Kasumi-1 (cell line): ENCODE measurements at places on chromosomes 12 and 14.

DNA sequence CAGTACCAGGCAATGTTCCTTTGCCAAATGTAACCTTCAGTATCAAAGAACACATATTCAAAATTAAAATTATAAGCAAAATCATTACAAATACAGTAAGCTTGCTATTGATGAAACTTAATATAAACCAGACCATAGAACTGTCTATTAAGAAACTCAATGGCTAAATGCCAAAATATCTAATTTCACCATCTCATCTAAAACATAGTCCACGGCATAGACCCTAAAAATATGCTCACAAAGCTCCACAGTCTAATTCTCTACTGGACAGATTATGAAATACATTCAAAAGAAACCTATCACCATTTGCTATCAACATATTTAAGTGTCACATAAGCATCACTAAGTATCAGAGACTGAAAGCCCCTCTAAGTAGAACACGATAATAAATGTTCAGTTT is 25.2 kb downstream of the DUSP16 start:
- no peak for DNase-seq

GRCh38 chr12:3303410-3304136 is 187.4 kb upstream of the PRMT8 start:
- no peak for DNase-seq

- DNase-seq: no peak
Observed at GRCh38 chr12:53300187-53300586, 692 bp downstream of the MYG1 start.

DNA sequence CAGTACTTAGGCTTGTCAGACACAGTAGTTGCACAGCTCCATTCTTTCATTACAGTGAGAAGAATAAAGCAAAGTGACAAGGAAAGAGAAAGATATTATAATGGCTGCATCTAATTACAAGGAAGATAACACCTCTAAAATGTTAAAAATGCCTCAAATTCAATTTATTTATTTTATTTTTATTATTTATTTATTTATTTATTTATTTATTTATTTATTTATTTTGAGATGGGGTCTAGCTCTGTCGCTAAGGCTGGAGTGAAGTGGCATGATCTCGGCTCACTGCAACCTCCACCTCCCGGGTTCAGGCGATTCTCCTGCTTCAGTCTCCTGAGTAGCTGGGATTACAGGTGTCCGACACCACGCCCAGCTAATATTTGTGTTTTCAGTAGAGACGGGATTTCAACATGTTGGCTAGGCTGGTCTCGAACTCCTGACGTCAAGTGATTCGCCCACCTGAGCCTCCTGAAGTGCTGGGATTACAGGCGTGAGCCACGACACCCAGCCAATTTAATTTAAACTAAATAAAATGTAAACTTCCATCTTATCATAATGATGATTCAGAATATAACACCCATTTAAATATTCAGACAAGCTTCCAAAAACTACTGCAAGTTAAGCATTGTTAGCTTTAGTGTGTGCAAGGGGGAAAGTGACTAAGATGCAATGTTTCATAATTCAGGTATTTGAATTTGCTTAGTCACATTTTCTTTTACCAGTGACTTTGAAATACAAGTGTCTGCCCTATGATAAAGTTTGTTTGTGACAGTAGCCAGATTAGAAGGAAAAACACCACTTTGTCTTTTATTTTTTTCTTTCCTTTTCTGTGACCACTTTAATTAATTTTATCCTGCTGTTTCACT is 2.4 kb upstream of the CFAP54 start:
- DNase-seq: no peak

GRCh38 chr12:120983759-120984158 is 5.4 kb downstream of the HNF1A start:
- DNase-seq: no peak

GRCh38 chr12:28017126-28017872 is 44.8 kb upstream of the PTHLH start:
- DNase-seq: no peak

DNA sequence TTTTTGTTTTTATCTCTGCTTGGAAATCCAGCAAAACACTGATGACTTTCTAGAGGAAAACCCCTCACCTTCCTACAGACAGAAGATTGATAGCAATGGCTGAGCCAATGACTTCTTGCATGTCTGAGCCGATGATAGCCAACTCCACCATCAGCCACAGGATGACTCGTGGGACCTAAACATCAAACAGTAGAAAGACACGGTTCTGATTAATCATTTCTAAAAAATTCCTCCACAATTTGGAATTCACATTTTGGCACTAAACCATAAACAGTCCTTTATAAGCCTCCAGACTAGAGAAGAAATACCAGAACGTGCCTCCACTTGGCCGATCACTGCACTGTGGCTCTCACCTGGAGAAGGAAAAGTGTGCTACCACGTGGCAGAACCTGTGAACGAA is 25.9 kb downstream of the SLC11A2 start:
- DNase-seq: no peak

- no peak for DNase-seq
Observed at GRCh38 chr12:107543416-107543815, 142.2 kb upstream of the PWP1 start.

DNA sequence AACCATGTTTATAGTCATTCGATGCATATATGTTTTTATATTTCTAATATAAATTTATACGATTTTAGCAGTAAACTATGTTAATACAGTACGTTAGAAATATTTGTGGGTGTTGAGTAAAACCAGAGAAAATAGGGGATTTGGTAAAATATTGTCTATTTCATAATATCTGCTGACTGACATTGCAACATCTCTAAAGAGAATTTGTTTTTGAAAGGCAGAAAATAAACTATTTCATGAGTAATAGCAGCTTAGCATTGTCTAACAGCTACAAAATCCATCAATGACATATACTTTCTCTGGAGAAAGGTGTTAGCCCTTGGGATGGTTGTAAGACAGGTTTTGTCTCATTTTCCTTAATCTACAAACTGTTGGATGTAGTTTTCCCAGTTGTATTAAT is 144.9 kb downstream of the PDE3A start:
- no peak for DNase-seq

GRCh38 chr12:60078026-60078425 is 482.2 kb downstream of the SLC16A7 start:
- no peak for DNase-seq

DNA sequence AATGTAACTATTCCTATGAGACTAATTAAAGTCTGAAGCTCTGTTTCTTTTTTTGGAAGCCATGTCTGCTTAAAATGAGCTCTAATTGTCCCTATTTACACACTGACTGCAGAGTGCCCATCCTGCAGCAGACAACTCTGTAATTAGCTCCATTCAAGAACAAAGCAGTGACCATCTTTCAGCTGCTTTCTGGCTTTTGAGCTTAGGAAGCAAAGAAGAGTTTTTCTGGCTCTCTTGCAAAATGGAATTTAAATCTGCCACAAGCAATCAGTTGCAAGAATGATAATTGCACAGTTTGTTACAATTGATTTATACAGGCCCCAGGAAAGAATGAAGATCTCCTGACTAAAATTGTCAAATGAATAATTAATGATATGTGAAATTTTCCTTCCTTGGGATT is 83.4 kb downstream of the GAS2L3 start:
- DNase-seq: no peak

DNA sequence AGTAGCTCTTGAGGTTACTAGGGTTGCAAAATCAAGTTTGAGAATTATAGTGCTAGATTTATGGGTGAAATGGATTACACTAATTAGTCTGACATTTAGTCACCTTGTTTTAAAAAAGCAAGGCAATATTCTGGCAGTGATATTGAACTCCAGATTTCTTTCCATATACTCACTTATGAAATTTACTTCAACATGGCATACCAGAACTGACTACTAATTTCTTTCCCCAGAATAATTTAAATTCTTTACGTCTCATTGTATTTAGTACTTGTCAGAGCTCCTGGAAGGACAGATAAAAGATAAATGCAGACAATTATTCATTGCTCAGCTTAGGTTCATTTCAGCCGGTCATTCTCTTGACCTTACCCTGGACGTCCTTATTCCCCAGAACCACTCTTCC is 24.3 kb downstream of the EMP1 start:
- no peak for DNase-seq

DNA sequence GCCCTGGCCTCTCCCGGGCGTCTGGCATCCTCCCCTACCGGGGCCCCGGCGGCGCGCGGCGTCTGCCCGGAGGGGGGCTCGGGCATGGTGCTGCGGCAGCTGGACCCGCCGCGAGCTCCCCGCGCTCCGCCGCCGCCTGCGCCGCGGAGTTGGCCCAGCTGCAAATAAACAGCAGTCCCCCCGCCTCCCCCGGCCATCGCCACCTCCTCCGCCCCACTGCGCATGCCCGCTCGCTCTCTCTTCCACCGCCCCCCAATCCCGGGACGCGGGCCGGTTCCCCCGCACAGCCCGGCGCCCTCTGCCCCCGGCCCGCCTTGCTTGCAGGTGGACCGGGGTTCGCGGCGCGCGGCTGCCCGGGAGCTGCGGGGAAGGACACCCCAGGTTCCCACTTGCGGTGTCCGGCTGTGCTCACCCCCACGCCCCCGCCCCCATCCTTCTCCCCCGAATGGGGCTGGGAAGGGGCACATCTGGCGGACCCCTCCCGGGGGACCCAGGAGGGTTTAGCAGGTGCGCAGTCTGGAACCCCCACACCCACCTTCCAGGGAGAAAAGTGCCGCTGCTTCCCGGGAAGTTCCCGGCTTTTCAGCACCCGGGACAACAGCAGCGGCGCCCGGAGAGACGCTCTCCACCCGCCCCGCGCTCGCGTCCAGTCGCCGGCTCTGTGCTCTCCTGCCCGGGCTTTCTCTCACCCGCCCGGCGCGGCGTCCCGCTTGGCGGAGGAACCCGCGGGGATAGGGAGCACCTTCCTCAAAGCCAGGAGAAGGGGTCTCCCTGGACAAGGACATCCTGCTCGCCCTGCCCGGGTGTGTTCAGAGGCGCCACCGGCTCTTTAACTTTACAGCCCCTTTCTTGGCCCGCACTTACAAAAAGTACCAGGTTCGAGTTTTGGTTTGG is at the start of gene TMTC1:
TSS of gene TMTC1 (minus strand) at position 170 of the 894 bp plus-strand sequence. CDS start 191 bp downstream, outside the sequence.
- no peak for DNase-seq

DNA sequence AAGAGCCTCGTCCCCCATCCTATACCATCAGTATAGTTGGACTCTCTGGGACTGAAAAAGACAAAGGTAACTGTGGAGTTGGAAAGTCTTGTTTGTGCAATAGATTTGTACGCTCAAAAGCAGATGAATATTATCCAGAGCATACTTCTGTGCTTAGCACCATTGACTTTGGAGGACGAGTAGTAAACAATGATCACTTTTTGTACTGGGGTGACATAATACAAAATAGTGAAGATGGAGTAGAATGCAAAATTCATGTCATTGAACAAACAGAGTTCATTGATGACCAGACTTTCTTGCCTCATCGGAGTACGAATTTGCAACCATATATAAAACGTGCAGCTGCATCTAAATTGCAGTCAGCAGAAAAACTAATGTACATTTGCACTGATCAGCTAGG is 13.6 kb downstream of the ARHGAP5 start:
- DNase-seq: no peak

- no peak for DNase-seq
Observed at GRCh38 chr12:110005319-110005973, 6.2 kb downstream of the ANKRD13A start.

- no peak for DNase-seq
Observed at GRCh38 chr12:72829838-72830237, 557.7 kb downstream of the TRHDE start.

DNA sequence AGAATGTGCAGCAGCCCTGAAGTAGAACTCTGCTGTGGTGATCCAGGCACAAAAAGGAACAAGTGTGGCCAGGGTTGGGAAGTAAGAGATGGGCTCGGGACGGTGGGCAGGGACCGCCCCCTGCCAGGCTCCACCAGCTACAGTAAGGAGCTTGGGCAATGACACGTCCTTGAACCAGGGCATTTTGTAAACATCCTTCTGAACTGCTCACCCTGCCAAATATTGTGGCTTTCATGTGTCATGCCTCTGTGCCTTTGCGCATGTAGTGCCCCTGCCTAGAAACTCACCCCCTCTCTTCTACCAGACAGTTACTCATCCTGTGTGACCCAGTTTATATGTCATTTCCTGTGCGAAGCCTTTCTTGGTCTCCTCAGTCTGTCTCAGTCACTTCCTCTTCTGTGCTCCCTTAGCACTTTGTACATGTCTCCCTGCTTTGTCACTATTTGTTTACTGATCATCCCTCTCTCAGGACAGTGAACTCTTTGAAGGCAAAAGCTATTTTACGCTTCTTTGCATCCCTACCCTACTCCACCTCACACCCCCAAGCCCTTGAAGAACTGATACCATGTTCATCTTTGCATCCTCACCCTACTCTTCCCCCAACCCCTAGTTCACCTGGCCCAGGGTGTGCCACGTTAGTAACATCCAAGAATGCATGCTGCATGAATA is 108.9 kb upstream of the PLEKHG7 start:
- peak; percentile 96 for DNase-seq

- no peak for DNase-seq
Observed at GRCh38 chr12:11763760-11764520, 114.5 kb downstream of the ETV6 start.

DNA sequence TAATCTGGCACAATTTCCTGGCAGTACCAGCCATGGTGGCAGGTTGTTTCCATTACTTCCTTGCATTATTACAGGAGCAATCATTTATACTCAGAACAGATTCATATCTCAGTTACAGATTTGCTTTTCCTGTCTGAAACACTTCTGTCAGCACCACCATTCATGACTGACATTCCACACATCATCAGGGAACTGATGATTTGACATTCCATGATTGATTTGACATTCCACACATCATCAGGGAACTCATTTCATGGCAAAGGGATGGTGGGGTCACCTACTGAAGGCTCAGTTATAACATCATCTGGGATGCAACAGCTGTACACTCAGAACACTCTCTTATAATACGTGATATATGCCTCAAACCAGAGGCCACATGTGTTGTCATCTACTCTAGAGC is 30.9 kb upstream of the RERGL start:
- DNase-seq: no peak

DNA sequence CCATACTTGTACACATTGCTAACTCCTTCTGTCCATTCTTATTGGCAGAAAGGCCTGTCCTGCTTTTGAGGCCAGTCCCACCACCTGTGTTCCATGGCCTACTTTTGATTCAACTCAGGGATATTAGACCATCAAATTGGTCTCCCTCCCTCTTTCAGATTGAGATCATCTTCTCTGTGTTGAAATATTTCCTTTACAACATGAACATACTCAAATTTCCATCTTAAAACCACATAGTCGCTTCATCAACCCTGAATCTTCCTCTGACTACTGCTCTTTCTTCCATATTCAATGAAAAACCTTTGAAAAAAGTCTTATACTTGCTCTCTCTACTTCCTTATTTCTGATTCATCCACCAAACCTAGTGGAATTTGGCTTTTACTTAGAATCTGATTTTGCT is 34.9 kb downstream of the TRMT5 start:
- DNase-seq: peak; percentile 69

GRCh38 chr12:113271466-113271852 is 50.2 kb downstream of the TPCN1 start:
- DNase-seq: no peak

DNA sequence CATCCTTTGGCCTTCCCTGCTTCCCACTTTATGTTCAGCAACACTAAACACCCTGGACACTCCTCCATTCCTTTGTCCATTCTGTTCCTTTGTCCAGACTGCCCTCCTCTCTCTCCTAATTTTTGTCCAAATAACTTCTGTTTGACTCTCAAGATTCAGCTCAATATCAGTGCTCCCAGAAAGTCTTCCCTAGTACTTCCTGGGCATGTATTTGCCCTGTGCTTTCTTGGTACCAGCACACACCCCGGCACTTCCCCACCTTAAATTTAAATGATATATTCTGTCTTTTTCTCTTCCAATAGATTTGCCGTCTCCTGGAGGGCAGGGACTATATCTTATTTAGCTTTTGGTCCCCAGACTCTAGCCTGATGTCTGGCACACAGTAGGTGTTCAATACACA is 6.5 kb upstream of the APOLD1 start:
- DNase-seq: no peak
